ENCODE measurements at places on chromosomes 2 and 18.

DNA sequence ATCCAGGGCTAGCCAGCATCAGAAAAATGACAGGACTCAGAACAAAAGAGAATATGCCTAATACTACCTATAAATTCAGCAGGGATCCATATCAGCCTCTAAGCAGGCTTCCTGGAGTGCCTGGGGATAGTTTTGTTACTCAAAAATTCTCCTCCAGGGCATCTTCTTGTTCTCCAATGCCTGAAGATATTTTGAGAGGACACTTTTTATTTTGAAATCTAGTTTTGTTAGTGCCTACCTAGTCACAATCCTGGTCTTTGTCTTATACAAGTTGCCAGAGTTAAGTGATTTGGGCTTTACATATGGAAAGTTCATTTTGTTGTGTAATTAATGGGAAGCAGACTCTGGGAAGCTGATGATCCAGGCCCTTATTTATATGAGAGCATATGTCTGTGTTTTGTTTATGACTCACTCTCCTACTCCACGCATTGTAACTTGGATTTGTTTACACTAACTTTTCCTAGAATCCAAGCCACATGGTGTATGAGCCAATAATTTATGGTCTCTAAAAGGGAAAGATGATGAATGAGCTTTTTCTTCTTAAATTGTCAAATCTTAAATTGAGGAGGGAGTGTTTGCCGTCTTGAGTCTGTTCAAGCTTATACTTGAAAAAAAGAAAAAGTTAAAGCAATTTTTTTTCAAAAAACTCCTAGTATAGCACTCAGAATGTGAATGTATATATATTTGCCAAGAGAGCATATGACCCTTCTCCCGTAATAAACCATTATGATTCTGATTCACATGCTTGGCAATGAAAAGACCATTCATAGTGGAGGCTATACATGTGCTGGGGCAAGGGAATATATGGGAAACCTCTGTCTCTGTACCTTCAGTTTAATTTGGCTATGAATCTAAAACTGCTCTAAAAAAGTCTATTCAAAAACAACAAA, 370.3 kb downstream of the SETBP1 start:
- DNase-seq, result no peak

DNA sequence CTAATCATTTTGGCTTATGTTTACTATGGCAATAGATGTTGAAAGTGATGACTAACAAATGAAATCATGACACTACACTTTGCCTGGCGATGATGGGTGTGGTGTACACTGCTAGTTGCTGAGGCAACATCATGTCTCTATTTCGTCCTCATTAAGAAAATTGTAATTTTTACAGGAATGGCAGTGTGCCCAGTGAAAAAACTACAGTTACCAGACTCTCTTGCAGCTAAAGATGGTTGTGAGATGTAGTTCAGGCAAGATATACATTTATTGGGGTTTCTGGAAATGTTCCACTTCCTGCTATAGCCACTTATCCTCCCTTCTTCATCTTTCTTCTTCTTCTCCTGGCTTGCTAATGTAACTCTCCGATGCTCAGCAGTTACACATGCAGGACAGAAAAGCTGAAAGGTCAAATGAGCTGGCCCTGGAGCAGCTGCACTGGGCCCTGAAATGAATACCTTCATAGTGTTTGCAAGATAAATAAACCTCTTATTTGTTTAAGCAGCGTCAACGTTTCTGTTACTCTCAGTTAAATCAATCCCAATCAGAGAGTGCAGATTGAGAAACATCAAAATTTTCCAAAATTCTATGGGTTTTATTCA, 46.0 kb downstream of the SOCS6 start:
- DNase-seq, result no peak

DNA sequence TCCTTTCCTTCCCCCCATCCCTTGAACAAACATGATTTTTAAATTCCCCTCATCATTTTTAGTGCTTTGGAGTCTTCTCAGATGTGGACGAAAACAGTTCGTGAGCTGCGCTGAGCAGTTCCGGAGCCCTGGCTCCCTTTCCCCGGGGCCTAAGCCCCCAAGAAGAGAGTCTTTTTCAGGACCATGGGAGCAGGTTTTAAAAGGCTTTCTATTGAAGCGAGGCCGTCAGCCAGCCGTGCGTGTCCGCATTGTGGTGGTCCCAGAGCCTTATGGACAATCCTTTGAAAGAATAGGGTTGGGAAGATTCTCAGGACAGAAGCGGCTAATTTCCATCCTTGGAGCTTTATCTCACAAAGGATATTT, 290.7 kb downstream of the SOX11 start:
- no peak for DNase-seq

- DNase-seq, result no peak
Measured at GRCh38 chr2:175008009-175008408, 2.8 kb upstream of the CHN1 start.

DNA sequence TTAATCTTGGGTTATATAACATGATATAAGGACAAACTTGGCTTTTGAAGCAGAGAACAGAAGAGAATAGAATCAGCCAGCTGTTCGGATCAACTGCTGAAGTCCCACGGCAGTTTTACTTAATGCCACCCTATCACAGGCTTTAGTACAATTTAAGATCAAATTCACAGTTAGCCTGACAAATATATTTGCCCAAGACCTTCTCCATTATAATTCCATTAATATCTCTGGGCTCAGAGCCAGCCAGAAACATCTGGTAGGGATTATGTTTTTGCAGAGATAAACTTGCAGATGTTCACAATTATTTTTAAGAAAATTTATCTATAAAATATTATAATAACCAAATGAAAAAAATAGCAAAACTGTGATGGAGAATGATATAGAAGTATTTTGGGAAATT, 381.4 kb downstream of the RAD51AP2 start:
- no peak for DNase-seq

DNA sequence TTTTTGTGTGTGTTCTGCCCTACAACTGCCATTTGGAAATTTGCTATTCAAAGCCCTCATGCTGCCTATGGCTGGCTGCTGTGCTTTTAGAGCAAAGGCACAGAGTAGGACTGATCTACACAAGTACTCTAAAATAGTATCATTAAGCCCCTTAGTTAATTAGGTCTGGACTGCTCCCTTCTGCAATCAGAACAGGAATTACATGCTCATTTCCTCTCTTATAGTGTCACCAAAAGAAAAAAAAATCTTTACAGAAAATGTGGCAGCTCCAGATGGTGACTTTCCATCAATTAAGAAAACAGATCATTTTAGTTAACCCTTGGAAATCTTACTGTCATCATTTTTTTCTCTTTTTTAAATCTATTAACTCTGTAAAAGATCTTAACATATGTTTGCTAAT, 337.5 kb downstream of the RIT2 start:
- no peak for DNase-seq

GRCh38 chr18:11651899-11652298, 37.2 kb upstream of the GNAL start:
- DNase-seq, result no peak

DNA sequence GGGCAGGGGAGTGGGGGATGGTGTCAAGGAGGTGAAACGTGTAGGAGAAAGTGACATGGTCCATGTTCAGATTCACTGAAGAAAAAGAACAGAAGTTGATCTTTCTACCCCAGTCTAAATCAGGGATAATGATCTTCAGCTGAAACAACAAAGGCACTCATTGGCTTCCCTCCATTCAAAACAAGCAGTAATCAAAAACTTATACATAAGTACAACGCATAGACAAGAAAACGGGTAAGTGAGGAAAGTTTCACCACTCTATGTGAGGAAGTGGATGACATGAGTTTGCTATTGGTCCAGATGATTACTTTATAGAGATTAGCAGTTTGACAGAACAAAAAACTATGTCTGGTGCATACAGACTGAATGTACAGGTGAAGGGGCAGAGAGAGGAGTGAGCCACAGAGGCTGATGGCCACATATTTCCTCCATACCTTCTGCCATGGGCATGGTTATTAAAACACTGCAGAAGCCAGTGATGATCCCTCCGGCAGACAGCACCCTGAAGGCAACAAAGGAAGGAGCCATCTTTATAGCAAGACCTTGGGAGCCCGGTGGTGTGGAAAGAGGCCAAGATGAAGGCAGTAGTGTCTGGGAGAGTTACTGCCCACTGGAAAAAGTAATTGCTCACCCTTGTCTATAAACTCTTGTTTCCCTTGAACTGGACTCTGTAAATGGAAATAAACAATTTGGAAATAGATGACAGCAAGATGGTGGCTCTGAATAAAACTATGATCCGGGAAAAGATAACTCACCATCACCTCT, 57.7 kb downstream of the SLC25A12 start:
- DNase-seq, result no peak

DNA sequence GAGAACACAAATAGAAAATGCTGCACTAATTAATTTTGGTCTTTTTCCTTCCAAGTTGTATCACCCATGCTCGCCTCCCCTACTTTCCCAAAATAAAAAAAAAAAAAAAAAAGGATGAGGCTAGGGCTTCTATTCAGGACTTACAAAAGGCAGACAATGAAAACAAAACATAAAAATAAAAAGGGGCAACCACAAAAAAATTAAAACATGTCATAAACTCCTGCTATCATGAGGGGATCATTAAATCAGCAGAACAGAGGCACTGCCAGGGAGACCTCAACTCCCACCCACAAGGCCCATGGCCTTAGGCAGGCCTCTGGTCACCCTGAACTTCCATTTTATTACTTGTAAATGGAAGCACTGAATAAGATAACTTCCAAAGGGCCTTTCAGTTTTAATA, 23.3 kb downstream of the EPB41L3 start:
- no peak for DNase-seq

GRCh38 chr2:238155051-238155760, 3.6 kb upstream of the ERFE start:
- peak; percentile 96 for DNase-seq

- peak; percentile 68 for DNase-seq
Measured at GRCh38 chr2:85266146-85267041, 61.4 kb downstream of the TGOLN2 start.

GRCh38 chr2:196887431-196887830, 39.1 kb downstream of the PGAP1 start:
- no peak for DNase-seq

GRCh38 chr2:25362434-25363145, 20.9 kb upstream of the DNMT3A start:
- peak; percentile 50 for DNase-seq

DNA sequence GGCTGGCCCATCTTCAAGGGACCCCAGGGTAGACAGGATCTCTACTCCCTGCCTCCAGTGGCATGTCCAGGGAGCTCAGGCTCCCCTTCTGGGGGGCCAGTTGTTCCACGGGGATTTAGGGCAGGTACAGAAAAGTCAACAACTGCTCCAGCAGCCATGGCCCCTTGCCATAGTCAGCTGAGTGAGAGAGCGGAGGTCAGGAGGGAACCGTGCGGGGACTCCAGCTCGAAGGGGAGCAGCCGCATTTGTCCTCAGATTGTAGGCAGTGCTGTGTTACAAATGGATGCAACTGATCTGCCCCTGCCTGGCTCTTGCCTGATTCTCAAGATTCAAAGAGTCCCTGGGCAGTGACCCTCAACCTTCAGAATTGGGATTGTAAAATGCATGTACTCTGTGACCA, 49.9 kb downstream of the ITGB1BP1 start:
- DNase-seq, result no peak

DNA sequence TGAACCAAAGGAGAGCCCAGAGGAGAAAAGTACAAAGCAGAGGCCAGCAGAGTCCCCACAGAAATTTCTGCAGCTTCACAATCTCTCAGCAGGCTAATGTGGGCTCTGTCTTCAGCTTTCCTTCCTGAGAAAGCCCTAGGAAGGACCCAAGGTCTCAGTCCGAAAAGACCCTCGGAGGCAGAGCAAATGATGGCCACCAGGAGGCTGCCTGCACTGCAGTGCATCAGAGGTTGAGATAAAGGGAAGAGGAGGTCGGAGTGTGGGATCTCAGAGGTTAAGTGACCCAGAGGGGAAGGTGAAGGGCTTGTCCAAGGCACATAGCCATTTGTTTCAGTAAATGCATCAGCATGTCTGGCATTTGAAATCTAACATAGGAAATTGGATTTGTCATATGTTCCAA, 299.1 kb upstream of the SLC14A2 start:
- no peak for DNase-seq

DNA sequence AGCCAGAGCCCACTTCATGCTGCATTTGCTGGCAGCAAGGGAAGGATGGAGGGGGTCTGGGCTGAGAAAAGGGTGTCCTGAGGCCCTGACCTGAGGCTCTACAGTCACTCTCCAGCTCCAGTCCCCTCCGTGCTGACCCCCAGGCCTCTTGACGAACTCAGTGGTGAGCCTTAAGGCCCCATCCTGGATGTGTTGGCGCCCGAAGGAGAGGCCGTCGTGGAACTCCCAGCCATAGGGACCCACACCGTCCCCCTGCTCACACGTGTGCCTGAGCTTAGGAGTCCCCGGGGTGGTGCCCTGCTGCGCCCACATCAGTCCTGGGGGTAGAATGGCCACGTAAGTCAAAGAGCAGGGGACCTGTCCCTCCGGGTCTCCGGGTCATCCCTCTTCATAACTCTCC, 776 bp downstream of the MOGS start:
- DNase-seq, result no peak

- DNase-seq, result no peak
Measured at GRCh38 chr2:12036640-12036983, 290.2 kb downstream of the LPIN1 start.

DNA sequence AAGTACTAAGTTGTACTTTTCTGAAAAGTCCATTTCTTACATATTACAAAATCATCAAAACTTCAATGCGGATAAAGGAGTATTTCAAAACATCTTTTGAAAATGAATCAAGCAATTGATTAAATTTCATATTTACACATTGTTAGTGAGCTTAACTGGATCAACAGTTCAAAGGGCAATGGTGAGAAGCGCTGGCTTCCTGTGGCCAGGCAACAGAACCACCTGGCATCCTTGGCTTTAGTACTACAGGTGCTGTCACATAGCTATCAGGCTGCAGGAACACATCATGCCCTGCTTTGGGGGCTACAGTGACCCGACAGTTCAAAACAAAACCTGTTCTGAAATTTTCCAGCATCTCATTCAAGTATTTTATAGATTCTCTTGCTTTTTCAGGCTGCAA, 59.2 kb downstream of the SMAD2 start:
- DNase-seq, result no peak

- DNase-seq, result no peak
Measured at GRCh38 chr2:39875914-39876267, 96.8 kb upstream of the THUMPD2 start.

DNA sequence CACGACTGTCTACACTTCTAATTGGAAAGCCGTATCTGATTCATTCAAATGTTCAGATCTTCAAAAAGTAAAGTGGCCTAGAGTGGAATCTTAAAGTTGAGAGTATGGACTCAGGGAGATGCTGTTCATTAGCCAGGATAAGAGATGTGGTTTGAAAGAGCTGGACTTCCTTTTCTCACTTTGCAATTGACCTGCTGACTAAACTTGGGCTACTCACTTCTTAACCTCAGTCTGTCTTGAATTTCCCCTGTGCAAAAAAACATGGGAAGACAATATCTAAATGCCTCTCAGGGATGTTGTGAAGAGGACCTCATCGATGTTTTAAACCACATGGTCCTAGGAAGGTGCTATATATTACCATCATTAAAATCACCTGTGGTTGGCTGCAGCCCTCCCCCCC, 64.1 kb downstream of the BCL2 start:
- DNase-seq, result no peak

- DNase-seq, result no peak
Measured at GRCh38 chr2:88698027-88698413, 6.5 kb downstream of the RPIA start.

GRCh38 chr2:219127037-219127635, 33.5 kb downstream of the NHEJ1 start:
- DNase-seq, result no peak
